ENCODE measurements at places on chromosomes 3 and 15.
A peak's percentile ranks its signal among the peaks of the same experiment; 100 is the strongest.

DNA sequence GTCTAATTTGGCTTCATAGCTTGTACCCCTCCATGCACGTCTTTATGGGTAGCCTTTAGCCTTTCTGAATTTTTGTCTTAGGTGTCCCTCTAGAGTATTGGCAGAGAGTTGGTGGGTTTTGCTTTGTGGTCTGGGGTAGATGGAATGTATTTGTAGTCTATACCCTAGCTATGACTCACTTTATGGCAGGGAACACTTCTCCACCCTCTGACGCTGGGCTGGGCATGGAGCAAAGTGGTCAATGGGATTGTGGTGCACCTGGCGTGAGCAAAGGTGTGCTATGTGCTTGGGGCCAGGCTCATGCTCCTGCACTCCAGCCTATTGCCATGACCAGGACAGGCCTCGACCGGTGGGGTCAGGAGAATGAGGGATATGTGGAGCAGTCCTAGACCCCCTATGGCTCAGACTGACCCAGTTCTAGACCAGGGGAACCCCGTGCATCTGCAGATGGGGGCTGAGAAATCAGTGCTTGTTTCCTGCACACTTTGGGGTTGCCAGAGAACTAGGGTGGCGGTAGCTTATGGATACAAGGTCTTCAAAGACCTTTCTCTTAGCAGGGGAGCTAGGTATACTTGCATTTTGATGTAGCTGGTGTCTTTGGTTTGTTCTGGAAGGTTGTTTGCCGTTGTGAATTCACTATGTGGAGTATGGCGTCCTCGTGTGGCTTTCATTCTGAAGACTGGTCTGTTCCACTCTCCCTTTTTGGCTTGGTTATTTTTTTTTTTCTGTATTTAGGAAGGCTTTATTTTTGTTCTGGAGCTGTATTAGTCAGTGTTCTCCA is 49.4 kb upstream of the RPL32 start:
- DNase-seq = no peak

DNA sequence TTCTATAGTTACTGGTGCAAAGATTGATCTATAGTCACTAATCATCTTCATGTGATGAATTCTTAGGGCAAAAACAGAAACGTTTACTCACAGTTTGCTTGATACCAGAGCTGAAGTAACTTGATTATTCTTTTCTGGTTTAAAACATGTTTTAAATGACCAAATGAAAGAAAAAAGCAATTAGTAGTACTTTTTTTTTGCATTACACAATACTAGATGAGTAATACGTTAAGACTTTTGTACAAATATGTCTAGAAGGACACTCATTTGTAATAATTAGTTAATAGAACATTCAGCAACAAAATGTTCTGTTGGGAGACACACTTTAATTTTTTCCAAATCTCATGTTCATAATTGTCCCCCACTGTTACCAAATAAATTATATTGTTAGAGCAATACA is 523.2 kb downstream of the SOX2 start:
- DNase-seq = no peak

- DNase-seq = no peak
Observed at GRCh38 chr3:42061025-42061712, 30.0 kb upstream of the TRAK1 start.

- DNase-seq = no peak
Observed at GRCh38 chr3:141462176-141462859, 24.5 kb upstream of the RASA2 start.

GRCh38 chr3:118960876-118961450 is 73.7 kb downstream of the IGSF11 start:
- DNase-seq = no peak

DNA sequence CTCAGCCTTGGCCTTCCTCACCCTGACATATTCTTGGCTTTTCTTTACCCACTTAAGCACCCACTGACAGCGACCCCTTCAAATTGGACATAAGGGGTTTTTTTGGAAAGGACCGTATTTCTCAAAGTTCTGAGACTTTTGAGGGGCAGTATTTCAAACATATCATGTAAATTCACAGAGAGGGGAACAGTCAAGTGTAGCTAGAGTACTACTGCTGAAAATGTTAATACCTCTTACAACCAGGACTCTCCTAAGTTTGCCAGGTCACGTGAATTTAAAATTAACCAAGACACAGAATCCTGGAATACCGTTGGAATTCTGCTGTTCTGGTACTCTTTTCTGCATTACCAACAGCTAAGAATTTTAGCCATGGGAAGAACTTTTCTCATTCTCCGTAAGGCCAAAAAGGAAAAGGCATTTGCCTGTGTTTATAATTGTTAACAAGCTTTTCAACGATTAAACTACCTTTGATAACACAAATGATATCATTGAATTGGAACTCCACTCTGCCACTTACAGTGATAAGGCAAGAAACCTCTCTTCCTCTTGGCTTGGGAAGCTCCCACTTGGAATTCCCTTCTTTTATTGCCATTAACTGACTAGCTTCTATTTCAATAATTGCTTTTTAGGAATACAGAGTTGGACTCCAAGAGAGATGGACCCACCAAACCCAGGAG is 597 bp upstream of the GBE1 start:
- DNase-seq = no peak

DNA sequence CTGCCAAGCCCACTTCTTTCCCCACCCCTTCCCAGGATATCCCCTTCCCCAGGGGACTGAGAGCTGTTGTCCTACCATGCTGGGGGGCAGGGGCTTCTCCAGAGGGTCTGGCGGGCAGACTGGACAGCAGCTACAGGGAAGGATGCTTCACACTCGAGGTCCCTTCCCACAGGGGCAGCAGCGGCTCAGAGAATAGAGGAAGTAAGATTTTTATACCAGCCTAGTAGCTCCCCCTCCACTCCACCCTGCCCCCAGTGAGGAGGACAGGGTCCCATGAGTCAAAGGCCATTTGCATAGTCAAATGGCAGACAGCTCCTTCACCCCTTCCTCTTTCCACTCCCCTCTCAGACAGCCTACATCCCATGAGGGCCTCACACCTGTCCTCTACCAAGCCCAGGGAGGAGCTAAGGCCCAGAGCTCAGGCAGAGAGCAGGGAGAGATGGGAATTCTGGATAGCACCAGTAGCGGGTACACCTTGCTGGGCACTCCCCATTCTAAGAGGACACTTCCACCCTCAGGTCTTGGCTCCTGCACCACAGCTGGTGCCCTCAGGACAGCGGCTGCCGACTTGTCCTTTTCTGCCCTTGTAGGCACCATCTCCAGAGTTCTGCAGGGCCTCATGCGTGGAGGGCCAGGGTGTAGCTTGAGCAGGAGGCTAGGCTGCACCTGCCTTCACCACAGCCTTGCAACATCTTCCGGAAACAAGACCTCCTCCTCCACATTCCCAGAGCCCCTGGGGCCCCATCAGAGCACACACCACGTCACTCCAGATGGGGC is at the start of gene TLR9:
Gene TLR9, minus strand, starts transcription at position 194 of the 777 bp plus-strand sequence. Its CDS starts 116 bp downstream, at position 78.
- DNase-seq = peak; percentile 64

DNA sequence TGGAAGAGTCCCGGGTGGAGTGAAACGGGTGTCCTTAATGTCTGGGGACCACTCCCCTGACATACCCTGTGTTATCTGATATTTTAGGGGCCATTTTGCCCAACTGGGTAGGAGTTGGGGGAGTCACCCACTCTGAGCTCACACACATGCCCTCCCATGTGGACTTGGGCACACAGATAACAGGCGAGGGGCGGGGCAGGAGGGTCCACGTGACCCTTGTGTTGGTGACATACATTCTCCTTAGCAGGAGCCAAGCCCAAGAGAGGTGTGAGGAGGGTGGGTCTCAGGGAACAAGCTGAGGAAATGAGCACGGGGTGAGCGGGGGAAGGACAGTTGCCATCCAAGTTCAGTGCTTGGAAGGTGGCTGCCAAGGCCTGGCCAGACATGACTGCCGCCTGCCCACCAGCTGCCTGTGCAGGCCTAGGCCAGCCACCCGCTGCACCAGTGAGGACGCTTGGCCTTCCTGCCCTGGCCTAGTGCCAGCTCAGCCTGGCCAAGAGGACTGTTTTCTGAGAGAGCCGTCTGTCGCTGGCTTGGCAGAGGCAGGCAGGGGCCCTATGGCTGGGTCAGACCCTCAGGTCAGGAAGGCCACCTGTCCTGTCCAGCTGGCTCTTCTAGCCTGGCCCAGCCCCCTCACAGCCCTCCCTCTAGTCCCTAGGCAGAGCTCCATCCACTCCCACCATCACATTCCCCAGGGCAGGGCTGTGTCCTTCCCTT is 31.3 kb upstream of the TMEM115 start:
- no peak for DNase-seq

DNA sequence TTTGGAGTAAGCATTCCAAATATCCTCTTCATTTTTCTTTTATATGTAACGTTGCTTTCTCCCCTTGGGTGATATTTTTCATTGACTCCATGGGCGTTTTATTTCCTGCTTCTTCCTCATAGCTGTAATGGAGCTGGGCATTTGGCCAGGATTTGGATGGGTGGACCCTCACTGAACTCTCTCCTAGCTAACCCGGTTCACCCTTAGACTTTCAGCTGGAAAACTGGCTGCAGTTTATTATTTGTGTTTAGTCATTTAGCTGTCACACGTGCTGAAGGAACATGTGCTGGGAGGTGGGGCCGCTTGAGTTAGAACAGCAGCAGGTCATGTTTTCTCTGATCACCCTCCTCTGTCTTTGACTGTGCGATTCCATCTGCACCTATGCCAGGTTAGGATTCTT is 407.6 kb downstream of the ZIC1 start:
- no peak for DNase-seq
